Spinal cord (tissue), 10 donors: ENCODE measurements at places on chromosomes 1 and 21. TPM values are rescaled to one million over a fixed set of nuclear protein-coding genes. Genes with fewer than 3 reads are reported as not detected.

- no peak for DNase-seq
These were observed 240.9 kb upstream of the CAMK1G start for GRCh38 chr1:209342441-209343175.

- DNase-seq = no peak
These were observed 39.0 kb upstream of the CASZ1 start for GRCh38 chr1:10835421-10835820.

DNA sequence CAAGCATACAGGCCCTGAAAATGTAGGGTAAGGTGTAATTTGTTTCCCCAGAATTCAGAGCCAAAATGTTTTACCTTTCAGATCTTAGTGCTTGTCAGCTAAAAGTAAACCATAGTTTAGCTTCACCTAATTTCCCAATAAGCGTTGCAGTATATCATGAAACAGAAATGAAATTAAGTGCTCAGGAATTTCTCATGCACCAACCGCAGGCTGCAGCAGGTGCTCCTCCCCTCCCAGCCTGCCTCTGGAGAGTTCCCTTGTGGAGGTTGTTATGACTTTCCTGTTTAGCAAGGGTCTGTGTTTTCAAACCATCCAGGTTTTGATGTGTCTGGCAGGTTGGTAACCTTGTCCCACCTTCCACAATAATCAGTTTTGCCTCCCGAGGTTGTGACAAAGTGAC is 118.5 kb downstream of the HLX start:
- no peak for DNase-seq

DNA sequence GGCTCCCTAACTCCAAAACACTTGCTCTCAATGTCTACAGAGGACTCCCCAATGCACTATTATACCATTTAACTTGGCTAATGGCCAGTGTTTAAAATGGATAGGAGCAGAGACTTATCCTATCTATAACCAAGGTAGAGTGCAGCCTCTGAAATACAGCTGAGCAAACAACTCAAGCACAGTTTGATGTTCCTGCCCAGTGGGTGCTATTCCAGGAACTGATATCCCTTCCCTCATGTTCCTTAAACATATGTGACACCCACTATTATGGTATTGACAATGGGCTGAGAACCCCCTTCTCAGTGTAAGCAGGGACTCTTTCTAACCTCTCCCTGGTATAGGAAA is 51.7 kb downstream of the SH3GLB1 start:
- DNase-seq = no peak

DNA sequence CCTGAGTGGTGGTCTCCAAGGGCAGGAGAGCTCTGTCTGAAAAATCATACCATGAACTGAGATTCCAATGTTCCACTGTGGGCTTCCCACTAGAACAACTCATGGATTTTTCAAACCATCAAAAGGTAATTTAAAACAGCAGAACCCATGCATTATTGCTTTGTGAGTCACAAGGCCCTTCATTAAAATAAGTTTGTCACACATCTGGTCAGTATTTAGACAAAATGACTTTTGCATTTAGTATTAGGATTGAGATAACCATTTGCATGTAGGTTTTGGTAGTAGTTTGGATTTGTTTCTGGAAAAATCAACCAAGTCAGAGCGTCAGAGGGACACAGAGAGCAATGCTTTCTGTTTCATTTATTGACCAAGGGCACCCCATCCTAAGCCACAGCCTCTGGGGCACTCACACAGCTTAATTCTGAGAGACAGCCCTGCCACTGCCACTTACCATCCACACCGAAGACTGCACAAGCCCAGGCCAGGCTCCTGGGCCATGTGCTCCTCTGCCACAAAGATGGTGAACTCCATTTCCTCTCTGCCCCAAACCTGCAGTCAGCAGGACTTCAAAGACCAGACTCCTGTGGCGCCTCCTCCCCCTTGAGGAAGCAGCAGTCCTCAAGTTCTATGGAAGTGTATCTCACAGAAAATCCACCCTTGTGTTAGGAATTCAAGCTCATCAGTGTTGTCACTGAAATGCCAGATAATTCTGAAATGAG is 132.6 kb upstream of the DUSP10 start:
- DNase-seq = no peak

- DNase-seq = no peak
These were observed 29.1 kb downstream of the SLC2A1 start for GRCh38 chr1:42929434-42930177.

- DNase-seq = no peak
These were observed 2.0 kb downstream of the KYAT3 start for GRCh38 chr1:88990426-88990825.

- no peak for DNase-seq
These were observed 18.0 kb downstream of the ZMYM1 start for GRCh38 chr1:35097224-35097623.

DNA sequence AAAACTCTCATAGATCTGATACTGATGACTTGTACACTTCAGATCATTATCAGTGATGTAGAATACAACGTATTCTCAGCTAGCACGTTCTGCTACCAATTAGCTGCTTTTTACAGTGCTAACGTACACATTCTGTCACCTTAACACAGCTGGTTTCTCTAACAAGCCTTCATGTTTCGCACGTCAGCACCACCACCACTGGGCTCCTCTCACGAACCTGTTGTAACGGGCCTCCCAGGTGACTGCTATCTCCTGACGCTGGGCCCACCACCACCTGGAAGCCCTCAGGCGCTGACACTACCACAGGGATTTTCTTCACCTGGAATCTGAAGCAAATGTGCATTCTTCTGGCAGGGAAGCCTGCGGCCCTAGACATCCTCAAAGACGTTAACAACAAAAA is 19.8 kb downstream of the TOMM20 start:
- no peak for DNase-seq

- DNase-seq = no peak
These were observed 4.7 kb upstream of the ECE1 start for GRCh38 chr1:21295002-21295401.

- no peak for DNase-seq
These were observed 38.4 kb downstream of the LEPR start for GRCh38 chr1:65458730-65459396.

DNA sequence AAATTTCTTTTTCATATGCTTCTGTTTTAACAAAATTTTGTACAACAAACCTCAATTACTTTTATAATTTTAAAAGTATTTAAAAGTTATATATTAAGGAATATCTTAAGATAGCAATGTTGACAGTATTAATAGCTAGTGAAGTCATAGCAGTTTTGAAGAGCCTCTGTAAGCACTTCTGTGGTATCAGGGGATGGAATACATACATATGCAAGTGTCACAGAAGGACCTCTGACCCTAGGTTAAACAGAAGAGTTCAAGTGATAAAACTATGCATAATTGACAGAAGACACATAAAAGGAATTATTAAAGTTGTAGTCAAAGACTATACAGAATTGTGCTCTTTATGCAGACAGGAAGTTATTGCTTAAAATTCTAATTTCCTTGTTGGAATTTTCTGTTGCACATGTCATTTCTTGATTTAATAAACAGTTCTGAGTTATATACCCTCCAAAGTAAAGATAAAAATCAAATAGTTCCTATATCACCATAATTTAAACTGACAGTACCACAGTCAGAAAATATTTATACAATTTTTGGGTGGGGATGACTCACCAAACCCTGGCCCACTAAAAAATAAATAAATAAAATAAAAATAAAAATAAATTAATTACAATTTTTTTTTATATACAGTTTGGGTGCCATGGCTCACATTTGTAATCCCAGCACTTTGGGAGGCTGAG is 27.1 kb downstream of the IPP start:
- no peak for DNase-seq

- DNase-seq = no peak
These were observed 562.6 kb upstream of the ADGRL2 start for GRCh38 chr1:81238129-81238528.

DNA sequence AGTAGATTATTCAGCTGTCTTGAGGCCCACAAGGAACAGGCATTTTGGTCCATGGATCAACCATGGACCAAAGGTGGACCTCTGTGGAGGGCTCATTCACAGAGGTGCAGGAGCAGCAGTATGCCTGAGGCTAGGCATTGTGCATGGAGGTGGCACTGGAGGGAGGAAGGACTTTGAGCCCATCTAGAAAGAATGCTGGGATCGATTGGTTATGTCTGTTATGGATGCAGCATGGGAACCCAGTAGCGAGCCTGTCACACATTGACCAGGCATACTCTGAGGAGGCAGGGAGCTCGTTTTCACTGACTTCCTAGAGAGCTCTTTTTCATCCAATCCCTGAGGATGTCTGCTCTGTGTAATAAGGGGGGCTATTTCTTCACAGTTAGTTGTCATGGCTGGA is 75.5 kb downstream of the KCNN3 start:
- DNase-seq = no peak

DNA sequence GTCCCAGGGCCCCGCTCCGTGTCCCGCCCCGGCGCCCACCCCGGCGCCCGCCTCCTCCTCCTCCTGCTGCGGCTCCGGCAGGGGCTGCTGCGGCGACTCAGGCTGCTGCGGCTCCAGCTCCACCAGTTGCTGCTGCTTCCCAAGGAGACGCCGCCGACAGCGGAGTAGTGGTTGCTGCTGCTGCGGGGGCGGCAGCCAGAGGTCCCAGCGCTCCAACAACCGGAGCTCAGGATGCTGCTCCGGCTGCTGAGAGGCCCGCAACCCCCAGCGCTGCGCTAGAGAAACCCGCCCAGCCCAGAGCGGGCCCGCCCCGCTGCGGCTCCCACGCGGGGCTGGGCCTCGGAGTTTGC is 1.1 kb downstream of the CRCT1 start:
- peak; percentile 4 for DNase-seq

GRCh38 chr1:22658385-22659163 is 5.5 kb downstream of the C1QB start:
- DNase-seq = no peak

DNA sequence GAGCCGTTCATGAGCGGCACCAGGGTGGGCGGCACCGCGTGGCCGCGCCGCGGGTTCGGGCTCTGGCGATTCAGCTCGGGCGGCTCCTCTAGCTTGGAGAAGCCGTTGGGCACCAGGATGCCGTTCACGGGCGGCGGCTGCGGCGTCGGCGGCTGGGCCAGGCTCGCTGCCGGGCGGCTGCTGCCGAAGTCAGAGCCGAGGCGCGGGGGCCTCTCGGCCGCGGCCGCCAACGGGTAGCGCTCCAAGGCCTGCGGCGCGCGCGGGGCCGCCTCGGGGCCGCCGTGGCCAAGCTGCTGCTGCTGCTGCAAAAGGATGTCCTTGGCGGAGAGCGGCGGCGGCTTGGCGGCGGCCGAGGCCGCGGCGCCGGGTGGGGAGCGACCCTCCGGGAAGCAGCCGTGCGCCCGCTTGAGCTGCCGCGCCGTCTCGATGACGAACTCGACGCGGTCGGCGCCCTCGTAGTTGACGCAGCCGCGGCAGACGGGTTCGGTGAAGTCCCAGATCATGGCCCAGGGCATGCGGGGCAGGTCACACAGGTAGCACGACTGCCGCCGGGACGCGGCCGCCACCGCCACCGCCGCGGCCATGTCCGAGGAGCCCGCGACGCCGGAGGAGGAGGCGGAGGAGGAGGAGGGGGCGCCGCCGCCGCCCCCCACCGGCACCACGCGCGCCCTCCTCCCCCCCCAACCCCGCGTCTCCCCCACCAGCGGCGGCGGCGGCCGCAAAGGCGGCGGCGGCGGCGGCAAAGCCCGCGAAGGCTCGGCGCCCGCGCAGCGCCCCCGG is 877 bp downstream of the IRF2BP2 start:
- DNase-seq = no peak

- no peak for DNase-seq
These were observed 13.0 kb upstream of the PADI6 start for GRCh38 chr1:17359031-17359430.

DNA sequence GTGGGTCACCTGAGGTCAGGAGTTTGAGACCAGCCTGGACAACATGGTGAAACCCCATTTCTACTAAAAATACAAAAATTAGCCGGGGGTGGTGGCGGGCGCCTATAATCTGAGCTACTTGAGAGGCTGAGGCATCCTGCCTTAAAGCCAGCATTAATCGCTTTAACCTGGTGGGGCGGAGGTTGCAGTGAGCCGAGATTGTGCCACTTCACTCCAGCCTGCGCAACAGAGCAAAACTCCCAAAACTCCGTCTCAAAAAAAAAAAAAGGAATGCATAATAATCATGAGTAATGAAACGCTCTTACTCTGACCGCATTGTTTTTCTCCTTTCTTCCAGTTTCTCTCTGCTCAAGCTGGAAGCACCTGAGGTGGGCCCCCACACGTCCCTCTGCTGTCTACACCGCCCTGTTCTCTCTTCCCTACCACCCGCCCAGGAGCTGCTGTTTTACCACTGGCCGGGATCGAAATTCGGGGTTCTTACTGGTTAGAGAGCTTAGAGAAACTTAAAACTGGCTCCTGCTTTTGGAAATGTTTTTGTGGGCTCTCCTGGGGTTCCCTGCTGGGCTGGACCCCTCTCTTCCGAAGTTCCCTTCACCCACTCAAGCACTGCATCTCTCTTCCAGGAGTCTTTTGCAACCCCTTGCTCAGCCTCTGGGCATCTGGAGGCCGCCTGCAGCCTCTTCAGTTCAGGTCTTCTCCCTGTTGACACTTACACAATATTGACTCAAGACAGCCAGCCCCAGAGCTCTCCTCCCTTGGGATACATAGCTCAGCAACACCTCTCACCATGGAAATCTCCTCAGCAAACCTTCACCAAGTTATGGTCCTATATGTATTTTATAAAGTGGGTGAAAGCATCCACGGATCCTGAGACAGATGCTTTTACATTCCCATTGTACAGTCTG is 62.5 kb downstream of the FAM163A start:
- DNase-seq = no peak

DNA sequence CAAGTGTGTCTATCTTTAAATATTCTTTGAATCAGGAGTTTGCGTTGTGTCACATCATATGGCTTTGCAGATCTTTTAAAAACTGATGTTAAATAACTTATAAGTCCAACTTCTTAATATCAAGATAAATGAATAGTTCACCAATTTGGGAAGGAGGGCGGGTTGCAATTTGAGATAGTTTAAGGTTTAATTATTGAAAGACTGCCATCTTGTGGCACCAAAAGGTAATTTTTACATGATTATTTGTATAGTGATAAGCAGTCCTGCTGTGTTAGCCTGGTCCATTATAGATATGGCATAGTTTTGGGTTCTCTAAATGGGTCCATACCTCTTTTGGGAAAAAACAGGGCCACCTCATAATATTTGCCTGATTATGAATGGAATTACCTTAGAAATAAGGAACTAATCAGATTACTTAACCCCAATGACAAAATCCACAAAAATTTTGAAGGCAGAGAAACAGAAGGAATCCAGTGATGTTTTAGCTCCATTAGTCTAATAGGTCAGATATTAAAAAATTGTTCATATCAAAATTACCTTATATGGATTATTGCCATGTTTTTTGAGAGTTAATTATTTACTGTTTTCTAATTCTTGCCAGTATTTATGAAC is 64.3 kb downstream of the PRKAA2 start:
- peak; percentile 76 for DNase-seq

DNA sequence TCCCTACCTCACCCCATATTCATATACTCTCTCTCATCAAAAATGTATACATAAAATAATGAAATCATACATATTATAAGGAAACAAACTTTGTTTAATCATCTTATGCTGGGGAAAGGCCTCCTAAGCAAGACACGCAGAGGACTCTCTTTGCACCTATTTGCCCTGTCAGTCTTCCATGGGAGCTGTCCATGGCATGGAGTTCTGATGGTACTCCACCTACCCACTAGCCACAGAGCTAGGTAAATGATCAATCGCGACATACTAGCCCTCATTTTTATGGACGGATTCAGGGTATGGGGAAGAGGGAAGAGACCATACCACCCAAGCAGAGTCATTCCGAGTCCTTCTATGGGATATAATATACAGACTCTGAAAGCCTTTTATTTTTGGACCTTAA is 131.0 kb downstream of the CSMD2 start:
- DNase-seq = no peak

DIO1 gene
- total RNA-seq = not detected

NBPF4 gene
- 0.10 TPM for total RNA-seq

CFHR3 gene
- total RNA-seq = 0.72 TPM

ERVH48-1 gene
- total RNA-seq = not detected

SPRR2E gene
- not detected for total RNA-seq

MRPL39 gene
- 29.2 TPM for total RNA-seq

TRPM2 gene
- total RNA-seq = 11.1 TPM

SPRR2A gene
- total RNA-seq = not detected
